ENCODE measurements at places on chromosomes 16 and 17. TPM values are rescaled to one million over a fixed set of nuclear protein-coding genes. Genes with fewer than 3 reads are reported as not detected.

SPSB3 gene
- total RNA-seq, result 27.2 TPM

- no peak for DNase-seq
Observed at GRCh38 chr16:11129378-11129781, 126.6 kb downstream of the SOCS1 start.

HAS3 gene
- total RNA-seq, result 5.9 TPM

SRRM2 gene
- total RNA-seq, result 2,165 TPM

OR1D5 gene
- not detected for total RNA-seq

- DNase-seq, result no peak
Observed at GRCh38 chr16:13554005-13554404, 365.9 kb upstream of the ERCC4 start.

DNA sequence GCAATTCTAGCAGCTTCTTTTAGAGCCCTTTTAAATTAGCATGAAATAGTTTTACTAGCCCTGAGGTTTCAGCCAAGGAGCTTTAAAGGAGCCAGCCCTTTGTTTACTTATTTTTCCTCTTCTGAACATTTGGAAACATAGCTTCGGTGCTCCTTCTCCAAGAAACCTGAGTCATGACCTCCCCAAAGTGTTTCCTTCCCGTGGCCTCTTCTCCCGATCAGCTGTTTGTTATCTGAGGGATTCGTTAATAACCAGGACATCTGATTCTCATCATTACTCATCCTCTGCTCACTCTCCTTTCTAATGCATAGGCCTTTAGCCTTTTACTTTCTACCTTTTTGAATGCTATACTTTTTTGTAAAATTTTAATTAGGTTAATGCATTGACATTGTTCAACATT lies 204.5 kb downstream of the WWOX start:
- no peak for DNase-seq

TAT gene
- not detected for total RNA-seq
